SK-MEL-5 (cell line): ENCODE measurements at places on chromosomes 1 and 21. TPM values are rescaled to one million over a fixed set of nuclear protein-coding genes. Genes with fewer than 3 reads are reported as not detected.

SLC6A9 gene
- 0.27 and 0.77 TPM in 2 replicates for total RNA-seq

- no peak for DNase-seq
These were observed 803 bp upstream of the FLAD1 start for GRCh38 chr1:154982341-154982740.

LPGAT1 gene
- 67.1 and 73.3 TPM in 2 replicates for total RNA-seq

DNA sequence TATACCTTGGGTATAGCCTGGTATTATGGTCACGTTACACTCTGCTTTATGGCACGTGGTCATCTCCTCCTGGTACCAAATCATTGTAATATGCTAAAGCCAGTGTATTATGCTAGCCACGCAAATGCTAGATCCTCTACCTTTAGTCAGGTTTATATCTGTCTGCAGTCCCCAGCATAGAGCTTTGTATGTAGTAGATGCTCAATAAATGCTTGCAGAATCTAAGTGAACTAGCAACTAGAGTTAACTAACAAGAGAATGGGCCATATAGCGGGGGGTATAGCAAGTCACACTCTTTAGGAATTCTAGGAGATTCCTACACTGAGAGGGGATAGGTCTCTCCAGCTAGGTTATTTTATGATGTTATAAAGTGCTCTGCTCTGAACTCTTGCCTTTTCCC is 3.0 kb downstream of the MOV10 start:
- DNase-seq, result no peak

BACH1 gene
- 26.7 and 28.6 TPM in 2 replicates for total RNA-seq

CELA2B gene
- not detected in 2 replicates for total RNA-seq

- no peak for DNase-seq
These were observed 128.5 kb upstream of the HNRNPU start for GRCh38 chr1:244992833-244993232.

DNA sequence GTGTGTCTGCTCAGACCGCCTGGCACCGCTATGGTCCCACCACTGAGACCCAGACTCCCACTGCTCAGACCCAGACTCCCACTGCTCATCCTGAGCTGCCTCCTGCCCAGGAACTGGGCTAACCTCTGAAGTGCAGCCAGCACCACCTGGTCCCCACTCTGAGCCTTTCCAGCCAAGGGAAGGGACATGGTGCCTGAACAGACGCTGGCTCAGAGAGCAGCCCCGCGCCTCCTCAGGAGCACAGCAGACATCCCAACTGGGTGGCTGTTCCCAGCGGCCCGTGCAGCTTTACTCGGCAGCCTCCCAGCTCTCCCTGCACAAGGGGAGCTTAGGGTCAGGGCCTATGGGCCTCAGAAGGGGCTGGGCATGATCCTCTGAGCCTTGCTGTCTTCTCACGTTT is 27.8 kb upstream of the CNTN2 start:
- DNase-seq, result no peak
